ENCODE measurements at places on chromosomes 3 and 15. TPM values are rescaled to one million over a fixed set of nuclear protein-coding genes. Genes with fewer than 3 reads are reported as not detected.

The SLC28A1 gene
- 0.49 TPM for total RNA-seq

DNA sequence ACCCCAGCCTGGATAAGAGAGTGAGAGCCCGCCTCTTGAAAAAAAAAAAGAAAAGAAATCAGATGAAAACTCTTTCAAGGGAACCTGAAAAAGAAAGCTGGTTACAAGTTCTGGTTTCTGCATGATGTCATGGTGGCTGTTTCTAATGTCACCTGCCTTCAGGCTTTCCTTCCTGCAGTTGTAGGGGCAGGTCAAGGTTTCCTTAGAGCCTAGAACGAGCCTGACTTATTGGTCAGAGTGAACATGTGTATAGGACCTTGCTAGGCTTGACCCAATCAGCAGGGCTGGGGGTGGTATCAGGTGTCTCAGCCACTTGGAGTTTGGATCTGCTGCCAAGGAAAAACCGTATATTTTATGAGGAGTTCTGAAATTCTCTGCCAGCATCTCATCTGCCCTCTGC is 3.8 kb downstream of the IVD start:
- H3K27me3 ChIP-seq = no peaks in the 10 kb centered on the region
- H3K36me3 ChIP-seq = peaks cover 6% of the 10 kb centered on the region
- DNase-seq = no peak
- H3K4me1 ChIP-seq = peaks cover 15% of the 10 kb centered on the region

The C3orf20 gene
- total RNA-seq = 0.10 TPM

The INSYN1 gene
- total RNA-seq = 10.8 TPM

DNA sequence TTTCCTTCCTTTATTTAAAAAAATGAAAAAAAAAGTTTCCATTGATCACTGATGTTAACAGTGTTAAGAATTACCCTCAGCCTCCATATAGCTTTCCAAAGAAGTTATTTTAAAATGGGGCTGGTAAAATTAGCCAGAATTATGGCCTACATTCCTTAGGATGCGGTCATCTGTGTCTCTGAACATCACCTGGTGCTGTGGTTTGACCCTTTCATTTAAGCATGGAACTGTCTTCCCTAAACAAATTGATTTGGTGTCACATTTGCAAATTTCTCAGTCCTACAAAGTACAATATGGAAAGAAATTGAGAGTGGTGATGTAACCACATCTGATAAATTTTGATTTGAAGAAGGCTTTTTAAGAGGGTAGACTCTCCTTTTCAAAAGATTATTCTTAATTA is 40.3 kb upstream of the ZPLD1 start:
- DNase-seq = no peak
- no peaks in the 10 kb centered on the region for H3K4me1 ChIP-seq
- no peaks in the 10 kb centered on the region for H3K36me3 ChIP-seq
- no peaks in the 10 kb centered on the region for H3K27me3 ChIP-seq
- no peak overlapping the region for H3K4me3 ChIP-seq

The GPR62 gene
- 0.20 TPM for total RNA-seq

DNA sequence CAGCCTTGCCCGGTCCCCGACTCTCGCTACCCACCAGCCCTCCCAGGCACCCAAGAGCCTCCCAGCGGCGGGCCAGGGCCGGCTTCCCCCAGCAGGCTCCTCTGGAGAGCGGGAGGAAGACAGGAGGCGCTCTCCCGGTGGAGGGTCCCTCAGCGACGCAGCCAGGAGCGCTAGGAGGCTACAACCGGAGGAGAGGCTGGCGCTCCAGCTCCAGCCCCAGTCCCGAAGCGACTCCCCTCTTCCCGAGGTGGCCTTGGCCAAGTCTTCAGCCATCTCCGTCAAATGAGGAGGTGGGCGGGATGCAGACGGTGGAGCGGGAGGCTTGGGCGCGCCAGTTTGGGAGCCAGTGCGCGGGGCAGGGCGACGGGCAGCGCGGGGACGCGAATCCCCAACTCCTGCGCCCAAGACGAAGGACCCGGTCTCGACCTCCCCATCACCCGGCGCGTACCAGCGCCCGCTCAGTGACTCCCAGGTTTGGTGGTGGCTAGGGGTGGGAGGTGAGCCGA is 722 bp downstream of the CHRNA3 start:
- H3K4me3 ChIP-seq = peak overlapping the region; percentile 61
- H3K36me3 ChIP-seq = no peaks in the 10 kb centered on the region
- H3K27ac ChIP-seq = no peak overlapping the region
- DNase-seq = no peak
- H3K27me3 ChIP-seq = peaks cover 39% of the 10 kb centered on the region
- peaks cover 7% of the 10 kb centered on the region for H3K4me1 ChIP-seq

DNA sequence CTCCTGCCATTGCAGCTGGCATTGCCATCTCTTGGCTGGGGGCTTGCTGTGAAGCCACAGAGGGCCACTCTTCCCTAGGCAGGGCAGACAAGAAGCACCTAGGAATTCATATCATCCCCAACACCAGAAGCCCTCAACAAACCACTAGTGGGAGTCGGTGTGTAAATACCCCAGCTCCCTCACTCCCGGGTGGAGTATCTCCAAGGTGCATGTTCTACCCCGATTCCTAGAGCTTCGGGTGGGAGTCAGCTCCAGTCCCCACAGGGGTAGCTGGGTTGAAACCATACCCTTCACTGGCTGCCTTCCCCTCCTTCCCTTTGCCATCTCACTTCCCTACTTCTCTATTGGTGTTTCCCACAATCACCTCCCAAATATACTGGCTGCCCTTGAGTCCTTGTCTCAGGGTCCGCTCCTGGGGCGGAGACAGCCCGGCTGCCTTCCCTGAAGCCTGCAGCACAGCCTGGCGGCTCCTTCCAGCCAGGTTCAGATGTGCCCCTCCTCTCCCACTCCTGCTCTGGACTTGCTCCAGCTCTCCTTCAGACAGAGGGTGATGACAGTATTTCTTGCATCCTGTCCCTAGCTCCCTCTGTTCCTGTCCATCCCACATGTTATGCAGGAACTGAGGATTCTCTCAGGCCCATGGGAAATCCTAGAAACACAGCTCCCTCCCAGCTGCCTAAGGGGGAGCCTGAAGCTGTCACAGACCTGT is 33.3 kb downstream of the FAM3D start:
- no peaks in the 10 kb centered on the region for H3K36me3 ChIP-seq
- no peak overlapping the region for H3K27ac ChIP-seq
- H3K4me1 ChIP-seq = peaks cover 10% of the 10 kb centered on the region
- H3K27me3 ChIP-seq = peaks cover 3% of the 10 kb centered on the region

The IL5RA gene
- total RNA-seq = not detected

DNA sequence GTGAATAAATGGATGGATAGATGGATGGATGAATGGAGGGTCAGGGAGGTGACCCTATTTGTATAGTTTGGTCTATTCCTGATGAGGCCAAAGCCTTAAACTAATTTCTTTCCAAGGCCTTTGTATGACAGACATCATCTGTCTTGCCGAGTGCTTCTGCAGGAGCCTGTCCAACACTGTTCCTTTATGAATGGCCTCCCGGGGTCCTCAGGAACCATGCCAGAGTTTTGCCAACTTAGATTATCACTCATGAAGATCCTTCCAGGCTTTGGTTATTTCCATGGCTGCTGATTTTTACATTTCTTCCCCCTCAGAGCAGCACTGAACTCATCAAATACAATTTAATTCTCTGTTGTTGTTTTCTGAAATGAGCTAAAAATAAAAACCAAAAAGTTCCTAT is 133.0 kb upstream of the SOX2 start:
- no peaks in the 10 kb centered on the region for H3K4me1 ChIP-seq
- DNase-seq = no peak
- H3K27me3 ChIP-seq = no peaks in the 10 kb centered on the region
- no peak overlapping the region for H3K4me3 ChIP-seq

The FGF7 gene
- total RNA-seq = 1.4 TPM

The SLC6A1 gene
- total RNA-seq = 0.30 TPM

- no peak for DNase-seq
- peaks cover 3% of the 10 kb centered on the region for H3K4me1 ChIP-seq
- no peak overlapping the region for H3K27ac ChIP-seq
- no peak overlapping the region for H3K4me3 ChIP-seq
- H3K27me3 ChIP-seq = no peaks in the 10 kb centered on the region
Measured at GRCh38 chr3:37594873-37595783, 266.6 kb upstream of the CTDSPL start.

All from psoas muscle (tissue), 8 donors.